ENCODE measurements at places on chromosomes 12 and 14.

GRCh38 chr12:127411166-127411915 lies 855.6 kb upstream of the TMEM132C start:
- no peak for DNase-seq

DNA sequence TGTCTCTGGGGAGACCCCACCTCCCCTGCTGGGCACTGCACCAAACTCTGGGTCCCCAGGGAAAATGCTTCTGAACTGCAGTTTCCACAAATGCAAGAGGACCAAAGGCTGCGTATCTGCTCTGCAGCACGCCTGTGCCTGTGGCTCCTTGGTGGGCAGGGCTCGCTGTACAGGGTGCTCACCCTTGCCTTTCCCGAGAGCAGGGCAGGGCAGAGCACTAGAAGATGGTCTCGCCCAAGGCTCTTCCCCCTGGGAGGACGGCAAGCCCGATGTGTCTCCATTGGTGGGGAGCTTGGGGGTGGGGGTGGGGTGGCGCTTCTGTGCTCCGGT lies 175.3 kb upstream of the RTL1 start:
- DNase-seq, result no peak

DNA sequence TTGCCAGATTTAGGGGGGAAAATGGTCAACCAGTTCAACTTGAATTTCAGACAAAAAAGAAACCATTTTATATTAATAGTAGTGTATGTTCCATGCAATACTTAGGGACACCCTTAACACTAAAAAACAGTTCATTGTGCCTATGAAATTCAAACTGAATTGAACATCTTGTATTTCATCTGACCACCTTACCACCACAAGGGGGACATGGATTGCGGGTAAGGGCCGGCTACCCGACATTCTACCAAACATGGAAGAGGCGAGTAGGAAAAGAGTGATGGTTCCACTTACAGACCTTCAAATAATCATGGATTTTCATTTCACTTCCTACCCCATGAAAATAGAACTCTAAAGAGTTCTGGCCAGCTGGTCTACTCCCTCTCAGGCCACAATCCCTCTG lies 10.3 kb upstream of the STK38L start:
- no peak for DNase-seq

DNA sequence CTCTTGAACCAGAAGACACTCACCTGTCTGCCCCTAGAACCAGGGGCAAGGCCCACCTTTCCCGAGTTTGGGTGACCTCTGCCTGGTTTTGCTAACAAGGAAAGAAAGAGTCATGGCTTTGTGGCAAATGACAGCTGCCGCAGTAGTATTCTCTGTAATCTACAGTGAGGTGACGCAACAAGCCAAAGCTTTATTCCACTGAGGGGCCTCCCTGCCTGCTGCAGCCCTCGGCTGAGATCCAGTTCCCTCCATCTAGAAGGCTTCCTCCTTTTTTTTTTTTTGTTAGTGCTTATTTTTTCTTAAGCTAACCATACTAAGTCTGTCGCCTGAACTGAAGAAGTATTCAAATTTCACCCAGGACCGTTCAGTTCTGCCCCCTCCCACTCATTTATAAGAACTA lies 142.3 kb upstream of the TMCC3 start:
- peak; percentile 74 for DNase-seq

DNA sequence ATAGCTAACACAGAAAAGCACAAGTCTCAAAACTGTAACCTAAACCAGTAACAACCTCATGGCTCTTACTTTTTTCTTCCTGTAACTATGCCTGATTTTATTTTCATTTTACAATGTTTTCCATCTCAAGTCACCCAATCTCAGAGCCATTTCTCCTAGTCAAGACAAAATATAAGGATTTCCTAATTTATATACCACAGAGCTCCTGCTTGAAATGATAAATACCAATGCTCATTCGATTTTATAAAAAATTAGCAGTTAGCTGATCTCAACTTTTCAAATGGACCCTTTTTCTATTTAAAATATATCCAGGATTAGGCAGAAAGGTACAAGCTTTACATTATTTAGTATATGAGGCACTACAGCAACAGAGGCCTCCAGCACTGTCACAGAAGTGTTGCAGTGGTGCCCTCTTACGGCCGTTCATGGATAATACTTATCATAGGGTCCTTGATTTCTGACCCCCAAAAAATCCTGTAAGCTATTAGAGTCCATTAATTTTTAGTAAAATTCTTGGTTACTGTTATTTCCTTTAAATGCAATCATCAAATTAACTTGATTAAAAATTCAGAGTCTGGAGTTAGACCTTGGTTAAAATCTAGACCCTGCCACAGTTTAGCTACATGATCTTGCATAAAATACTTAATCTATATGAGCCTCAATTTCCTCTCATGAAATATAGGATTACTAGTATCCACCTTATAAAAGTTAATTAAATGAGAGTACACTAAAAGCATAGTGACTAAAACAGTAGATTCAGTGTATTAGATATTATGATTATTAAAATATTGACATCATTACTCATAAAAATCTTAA lies 68.3 kb downstream of the SEC23A start:
- DNase-seq, result no peak

DNA sequence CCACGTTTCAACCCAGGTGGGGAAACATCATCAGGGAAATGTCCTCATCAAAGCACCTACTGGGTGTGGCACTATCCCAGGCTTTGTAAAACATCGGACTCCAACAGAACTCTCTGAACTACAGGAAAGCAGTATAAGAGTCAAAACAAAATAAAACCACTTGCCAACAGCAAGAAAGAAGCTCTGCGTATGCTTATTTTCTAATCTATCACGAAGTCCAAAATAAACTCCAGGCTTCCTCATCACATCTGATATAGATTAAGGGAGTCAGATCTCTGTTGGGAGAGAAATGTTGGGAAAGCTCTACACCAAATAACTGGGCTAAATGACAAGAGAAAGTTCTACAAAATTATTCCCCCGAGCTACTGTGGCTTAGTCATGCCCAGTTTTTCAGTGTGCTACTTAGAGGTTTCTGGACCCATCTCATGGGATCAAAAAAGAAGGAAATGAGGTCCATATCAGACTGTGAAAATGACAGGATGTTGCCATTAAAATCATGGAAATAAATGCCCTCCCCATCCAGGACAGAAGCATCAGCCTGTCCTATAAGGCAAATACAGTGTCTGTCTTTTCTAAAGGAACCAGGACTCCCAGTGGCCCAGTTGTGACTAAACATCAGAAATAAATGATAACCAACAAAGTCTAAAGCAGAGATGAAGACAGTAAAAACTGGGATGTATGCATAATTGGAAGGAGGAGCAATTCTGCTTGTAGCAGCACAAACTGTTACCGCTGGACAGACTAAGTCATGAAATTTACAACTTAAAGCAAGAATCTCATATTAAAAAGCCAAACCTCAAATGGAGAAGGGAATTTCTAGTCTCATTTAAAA lies 149.5 kb downstream of the STXBP6 start:
- DNase-seq, result no peak

GRCh38 chr12:84508851-84509260 lies 403.7 kb downstream of the SLC6A15 start:
- no peak for DNase-seq

DNA sequence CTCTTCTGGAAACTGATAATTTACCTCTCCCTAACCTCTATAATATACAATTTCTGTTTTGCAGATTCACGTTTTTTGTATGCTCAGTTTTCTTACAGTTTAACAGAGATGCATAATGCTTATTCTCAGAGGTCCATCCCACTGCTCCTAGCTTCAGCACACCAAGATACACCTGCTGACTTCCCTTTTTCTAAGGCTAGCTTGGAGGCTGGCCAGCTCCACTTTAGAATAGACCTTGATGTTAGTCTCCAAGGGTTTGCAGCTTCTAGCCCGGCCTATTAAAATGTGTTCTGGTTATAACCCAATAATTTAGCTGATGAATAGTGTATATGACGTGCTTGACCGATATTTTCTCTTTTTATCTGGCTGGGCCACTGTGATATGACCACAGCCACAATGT lies 261.2 kb downstream of the EGLN3 start:
- DNase-seq, result peak; percentile 2

GRCh38 chr12:63325757-63326156 lies 174.8 kb upstream of the AVPR1A start:
- no peak for DNase-seq

GRCh38 chr12:45725631-45726602 lies 3.6 kb upstream of the ARID2 start:
- DNase-seq, result peak; percentile 69

- no peak for DNase-seq
Observed at GRCh38 chr14:37230551-37231194, 32.9 kb downstream of the MIPOL1 start.
